ENCODE measurements at places on chromosomes 5 and 9. TPM values are rescaled to one million over a fixed set of nuclear protein-coding genes. Genes with fewer than 3 reads are reported as not detected.

MPDZ gene
- total RNA-seq: 9.6 TPM

DNA sequence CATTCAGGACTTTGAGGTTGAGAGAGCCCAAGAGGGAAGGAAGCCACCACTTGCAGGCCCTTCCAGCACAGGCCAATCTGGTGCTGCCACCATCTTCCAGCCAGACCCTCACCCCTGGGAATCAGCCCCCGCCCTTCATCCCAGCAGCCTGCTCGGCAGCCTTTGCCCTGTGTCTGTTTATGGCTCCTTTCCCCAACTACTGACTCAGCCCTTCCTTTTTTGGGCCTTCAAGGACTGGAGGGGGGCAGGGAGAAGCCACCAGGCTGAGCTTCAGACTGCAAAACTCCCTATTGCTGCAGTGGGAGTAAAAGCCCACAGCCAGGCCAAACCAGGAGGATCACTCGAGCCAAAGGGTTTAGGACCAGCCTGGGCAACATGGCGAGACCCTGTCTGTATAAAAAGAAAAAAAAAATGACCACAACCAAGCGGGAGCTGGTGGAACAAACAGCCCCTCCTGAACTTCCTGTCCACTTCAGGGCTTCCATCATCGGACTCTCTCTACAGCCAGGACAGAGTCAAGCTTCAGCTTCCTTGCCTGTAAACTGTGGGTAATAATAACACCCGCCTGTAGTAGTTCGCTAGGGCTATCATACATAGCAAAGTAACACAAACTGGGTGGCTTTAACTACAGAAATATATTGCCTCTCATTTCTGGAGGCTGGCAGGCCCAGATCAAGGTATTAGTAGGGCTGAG, 85.9 kb upstream of the IL17B start:
- no peak for DNase-seq

DAPK1 gene
- 9.2 TPM for total RNA-seq

DNA sequence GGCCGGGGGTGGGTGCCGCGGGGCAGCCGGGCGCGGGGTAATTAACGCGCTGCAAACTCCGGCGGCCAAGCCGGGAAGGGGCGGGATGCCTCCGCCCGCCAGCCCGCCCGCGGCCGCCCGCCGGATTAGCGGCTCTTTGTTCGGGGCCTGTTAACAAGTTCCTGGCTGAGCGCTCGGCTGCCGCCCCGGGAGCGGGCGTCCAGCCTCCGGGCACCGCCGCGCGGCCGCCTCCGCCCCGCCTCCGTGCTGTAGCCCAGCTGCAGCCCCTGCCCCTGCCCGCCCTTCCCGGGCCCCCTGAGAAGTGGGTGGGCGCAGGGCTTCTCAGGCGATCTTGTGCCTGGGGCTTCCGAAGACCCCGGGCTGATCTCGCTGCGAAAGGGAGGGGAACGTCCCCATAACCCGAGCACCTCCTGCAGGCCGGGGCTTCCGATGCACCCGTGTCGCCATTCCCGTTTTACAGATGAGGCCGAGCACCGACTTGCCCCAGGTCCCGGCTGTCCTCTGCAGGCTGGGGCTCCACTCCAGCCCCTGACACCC, 7.5 kb downstream of the UNC5A start:
- no peak for DNase-seq

- DNase-seq: peak; percentile 62
Observed at GRCh38 chr9:127177665-127178265, 55.3 kb upstream of the ANGPTL2 start.

SCGB3A2 gene
- total RNA-seq: not detected

DNA sequence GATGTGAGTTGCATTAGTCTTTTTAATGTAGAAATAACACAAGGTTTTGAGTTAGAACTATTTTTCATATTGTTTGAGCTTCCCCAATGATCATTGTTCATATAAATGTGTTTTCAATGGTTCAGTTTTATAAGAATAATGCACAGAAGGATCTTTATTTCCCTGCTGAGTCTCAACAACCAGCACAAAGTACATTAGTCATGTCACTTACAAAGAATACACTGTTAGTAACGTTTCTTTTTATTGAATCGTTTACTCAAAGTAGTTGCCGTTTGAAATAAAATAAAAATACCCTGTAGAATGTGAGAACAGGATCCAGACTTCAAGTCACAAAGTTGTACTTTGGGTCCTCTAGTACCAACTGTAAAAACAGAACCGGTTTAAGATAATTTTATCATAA, 41.5 kb downstream of the ERCC8 start:
- no peak for DNase-seq

DNA sequence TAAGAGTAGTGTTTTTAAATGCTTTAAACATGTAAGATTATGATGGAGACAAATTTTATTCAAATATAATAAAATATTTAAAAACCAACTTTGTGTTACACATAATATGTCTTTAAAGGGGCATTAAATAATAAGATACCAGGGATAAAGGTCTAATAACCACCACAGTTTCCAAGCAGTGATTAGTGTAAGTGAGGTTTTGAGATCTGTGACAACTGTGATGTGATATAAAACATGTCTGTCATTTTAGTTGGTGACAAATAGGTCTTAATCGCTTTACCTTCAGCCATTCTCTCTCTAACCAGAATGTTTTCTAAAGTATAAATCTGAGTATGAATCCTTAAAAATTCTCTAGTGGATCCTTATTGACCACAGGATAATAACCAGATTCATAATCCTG, 28.1 kb downstream of the PPIP5K2 start:
- DNase-seq: no peak

- DNase-seq: no peak
Observed at GRCh38 chr9:13810510-13810909, 503.4 kb downstream of the NFIB start.

- no peak for DNase-seq
Observed at GRCh38 chr5:65024681-65025080, 256.0 kb downstream of the CWC27 start.

PDE6A gene
- total RNA-seq: 1.0 TPM

F12 gene
- 13.7 TPM for total RNA-seq

UBQLN1 gene
- total RNA-seq: 106 TPM

GRCh38 chr9:91150998-91151717, 210.6 kb downstream of the AUH start:
- DNase-seq: peak; percentile 28

- DNase-seq: no peak
Observed at GRCh38 chr5:44845777-44846176, 37.0 kb downstream of the MRPS30 start.

DNA sequence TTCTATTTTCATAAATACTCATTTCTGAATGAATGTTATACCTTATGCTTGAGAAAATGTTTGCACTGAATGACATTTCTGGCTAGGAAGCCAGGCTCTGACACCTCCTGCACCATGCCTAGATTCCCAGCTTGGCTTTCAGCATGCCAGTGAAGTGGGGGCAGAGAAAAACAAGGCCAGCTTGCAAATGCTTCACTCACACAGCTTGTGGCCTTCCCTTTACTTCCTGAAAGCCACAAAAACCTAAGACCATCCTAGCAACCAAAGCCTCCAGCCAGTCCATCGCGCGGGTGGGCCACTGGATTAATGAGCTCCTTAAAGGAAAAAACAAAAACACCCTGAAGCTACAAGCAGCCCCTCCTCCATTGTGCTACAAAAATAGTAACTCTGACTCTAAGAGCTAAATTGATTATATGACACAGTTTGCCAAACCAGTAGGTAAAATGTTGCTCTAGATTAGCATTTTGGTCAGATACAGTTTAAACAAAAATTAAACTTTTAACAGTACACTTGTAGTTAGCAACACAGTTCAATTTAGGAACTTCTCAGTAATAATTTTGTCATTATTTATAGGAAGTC, 159.9 kb downstream of the TSSK1B start:
- DNase-seq: no peak

- DNase-seq: no peak
Observed at GRCh38 chr5:95725937-95726810, 5.0 kb upstream of the RHOBTB3 start.

- no peak for DNase-seq
Observed at GRCh38 chr5:24059006-24059405, 551.6 kb downstream of the PRDM9 start.

- no peak for DNase-seq
Observed at GRCh38 chr5:143748516-143748915, 63.4 kb upstream of the HMHB1 start.

DNA sequence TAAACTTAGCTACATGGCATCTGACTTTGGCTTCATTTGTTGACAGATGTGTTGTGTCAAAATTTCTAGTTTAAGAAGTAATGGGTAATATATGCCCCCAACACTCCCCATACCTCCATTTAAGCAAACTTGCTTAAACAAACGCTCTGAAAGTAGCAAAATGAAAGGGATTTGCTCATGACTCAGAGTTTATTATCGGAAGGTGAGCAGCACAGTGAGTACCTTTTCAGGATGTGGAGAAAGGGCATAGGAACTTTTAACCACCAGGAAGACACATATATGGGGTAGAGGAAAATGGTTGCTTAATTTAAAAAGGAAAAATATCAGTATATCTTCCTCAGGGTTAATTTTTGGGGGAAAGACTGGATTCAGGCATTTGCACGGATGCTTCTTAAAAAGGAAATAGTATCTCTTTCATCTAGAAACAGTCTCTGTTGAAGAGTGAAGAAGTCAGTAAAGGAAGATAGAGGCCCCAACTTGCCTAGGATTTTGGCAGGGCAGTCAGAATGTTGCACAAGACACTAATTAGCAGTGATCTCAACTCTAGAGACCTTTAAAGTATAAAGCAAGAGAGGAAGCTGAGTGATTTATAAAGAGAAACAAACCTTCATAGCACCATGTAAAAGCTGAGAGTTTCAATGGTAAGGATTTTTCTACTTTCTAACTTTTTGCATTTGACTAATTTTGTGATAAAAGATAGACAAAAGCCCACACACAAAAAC, 155.1 kb downstream of the TRIO start:
- DNase-seq: peak; percentile 36

DNA sequence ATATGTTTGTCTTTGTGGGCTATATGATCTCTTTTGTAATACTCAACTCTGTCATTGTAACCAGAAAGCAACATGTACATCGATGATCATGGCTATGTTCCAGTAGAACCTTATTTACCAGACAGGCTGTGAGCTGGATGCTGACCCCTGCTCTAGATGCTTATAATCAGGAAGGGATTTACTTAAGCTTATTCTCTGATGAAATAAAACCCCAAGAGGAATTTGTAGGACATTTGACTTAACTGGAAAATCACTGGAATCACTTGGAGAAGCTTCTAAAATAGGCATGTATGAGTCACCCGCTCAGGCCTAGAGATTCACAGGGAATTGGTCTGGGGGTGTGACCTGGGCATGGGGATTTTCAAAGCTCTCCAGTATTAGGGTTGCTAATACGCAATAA, 285.8 kb upstream of the ZNF608 start:
- DNase-seq: no peak

ADAMTS6 gene
- 0.75 TPM for total RNA-seq

SHC3 gene
- 0.49 TPM for total RNA-seq

DNA sequence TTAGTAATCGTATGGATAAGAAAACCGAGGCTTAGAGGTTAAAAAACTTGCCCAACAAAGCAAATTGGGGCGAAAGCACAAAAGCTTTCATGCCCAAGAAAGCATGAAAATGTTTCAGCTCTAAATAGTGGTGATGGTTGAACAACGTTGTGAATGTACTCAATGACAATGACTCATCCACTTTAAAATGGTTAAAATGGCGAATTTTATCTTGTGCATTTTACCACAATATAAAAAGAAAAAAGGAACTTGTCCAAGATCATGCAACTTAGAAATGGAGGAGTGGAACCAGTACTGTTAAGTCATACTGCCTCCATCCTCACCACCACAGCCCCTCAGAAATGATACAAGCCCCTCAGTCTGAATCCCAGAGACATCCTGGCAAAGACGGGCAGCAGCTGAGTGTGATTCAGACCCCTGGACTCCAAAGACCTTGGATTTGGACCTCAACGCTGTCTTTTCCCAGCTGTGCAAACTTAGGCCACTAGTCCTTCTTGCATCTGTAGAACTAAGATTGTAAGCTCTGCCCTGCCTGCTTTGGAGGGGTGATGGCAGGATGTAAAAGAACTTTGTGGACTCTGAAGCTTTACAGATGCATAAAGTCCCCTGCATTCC, 158.4 kb downstream of the GABBR2 start:
- DNase-seq: no peak

- no peak for DNase-seq
Observed at GRCh38 chr9:33117796-33118195, 41.3 kb upstream of the SMU1 start.

GRCh38 chr9:77221431-77221830, 44.1 kb downstream of the VPS13A start:
- no peak for DNase-seq

SPATA31E1 gene
- total RNA-seq: not detected

PCA3 gene
- total RNA-seq: not detected

SH3RF2 gene
- total RNA-seq: 122 TPM

- no peak for DNase-seq
Observed at GRCh38 chr5:143801252-143801939, 10.6 kb upstream of the HMHB1 start.

- no peak for DNase-seq
Observed at GRCh38 chr5:23071682-23072081, 218.5 kb upstream of the CDH12 start.

GRCh38 chr5:45695804-45696156, 400 bp downstream of the HCN1 start:
- no peak for DNase-seq

SHOC1 gene
- total RNA-seq: 1.3 TPM

DNA sequence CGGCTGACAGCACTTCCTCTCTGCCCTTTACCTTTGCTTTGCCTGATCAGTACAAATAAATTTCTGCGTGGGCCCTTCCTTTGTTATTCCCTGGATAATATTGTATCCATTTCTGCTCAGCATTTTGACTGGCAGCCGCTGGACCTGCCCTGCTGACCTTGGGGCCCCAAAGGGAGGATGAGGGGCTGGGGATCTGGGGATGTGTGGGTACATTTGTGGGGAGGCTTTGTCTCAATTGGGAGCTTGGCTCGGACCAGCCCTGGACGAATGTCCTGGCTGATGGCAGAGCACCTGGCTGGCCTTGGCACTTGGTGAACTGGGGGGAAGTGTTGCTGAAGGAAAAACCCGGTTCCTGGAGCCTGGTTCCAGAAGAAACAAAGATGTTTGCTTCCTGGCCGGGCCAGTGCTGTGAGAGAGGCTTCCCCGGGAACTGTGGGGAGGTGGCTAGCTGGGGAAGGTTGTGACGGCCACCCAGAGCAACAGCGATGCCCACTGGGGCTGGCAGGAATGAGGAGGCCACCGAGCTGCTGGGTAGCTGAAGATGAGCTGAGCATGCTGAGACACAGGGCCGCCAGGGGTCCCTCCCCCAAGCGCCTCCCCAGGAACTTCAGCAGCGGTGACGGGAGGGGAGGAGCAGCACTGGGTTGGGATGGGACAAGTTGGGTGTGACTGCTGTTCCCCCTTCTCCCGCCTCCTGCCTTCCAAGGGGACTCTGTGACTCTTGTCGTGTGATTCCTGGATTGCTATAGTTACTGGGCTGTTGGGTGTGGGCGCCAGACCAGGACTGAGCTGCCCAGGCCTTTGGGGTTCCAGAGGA, 8.4 kb downstream of the LMX1B start:
- DNase-seq: no peak

GRCh38 chr9:120001536-120001935, 578.4 kb downstream of the CDK5RAP2 start:
- DNase-seq: no peak

- no peak for DNase-seq
Observed at GRCh38 chr9:79301085-79301484, 270.7 kb upstream of the TLE4 start.

UAP1L1 gene
- total RNA-seq: 13.7 TPM
